ENCODE measurements at places on chromosomes 7 and 10.
A peak's percentile ranks its signal among the peaks of the same experiment; 100 is the strongest.

DNA sequence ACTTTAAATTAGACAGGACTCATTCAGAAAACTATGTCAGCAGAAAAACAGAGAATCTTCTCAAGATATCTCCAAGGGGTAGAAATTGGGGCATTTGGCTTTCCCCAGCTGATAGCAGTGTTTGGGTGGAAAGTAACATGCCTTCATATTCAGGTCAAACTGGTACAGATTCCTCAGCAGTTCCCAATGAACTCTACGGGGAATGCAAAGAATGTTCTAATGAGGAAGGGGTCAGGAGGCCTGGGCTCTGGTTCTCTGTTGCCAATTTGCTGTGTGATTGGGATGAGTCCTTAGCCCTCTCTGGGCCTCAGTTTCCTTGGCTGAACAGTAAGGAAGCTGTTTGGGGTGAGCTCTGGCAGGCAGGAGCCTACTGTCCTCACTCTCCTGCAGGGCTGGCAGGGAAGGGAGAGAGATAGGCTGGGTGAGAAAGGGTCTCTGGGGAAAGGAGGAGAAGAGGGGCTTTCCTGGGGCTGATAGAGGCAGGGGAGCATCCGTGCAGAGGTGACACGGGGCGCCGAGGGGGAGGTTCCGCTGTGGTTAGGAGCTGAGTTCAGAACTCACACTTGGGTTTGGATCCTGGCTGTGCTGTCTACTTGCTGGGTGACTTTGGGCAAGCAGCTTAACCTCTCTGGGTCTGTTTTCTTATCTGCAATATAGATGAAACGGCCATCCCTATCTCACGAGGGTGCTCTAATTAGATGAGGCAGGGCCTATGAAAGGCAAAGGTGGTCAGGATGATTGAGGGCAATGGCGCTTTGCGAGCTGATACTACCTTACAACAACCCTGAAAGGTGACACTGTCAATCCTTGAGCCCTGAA, 45.1 kb downstream of the SPOCK2 start:
- DNase-seq: peak; percentile 51

GRCh38 chr10:19788902-19789301, 27.3 kb upstream of the PLXDC2 start:
- DNase-seq: peak; percentile 24

DNA sequence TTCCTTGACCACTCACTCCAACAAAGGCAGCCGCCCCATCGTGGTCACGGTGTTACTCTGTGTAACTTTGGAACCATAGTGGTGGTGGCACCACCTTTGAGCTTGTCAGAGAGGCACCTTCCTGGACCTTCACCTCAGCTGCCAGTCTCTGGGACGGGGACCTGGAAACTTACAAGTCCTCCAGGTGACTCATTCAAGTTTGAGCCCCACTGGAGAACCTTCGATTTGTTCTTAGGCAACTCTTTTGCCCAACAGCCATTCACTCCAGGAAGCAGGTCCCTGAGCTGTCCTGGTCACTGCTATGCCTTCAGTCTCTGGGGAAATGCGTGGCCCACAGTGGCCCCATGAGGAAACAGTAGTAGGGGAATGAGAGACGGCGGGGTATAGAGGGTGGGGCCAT, 17.2 kb downstream of the STX1A start:
- DNase-seq: no peak

GRCh38 chr10:104342941-104343411, 4.7 kb upstream of the ITPRIP start:
- no peak for DNase-seq

DNA sequence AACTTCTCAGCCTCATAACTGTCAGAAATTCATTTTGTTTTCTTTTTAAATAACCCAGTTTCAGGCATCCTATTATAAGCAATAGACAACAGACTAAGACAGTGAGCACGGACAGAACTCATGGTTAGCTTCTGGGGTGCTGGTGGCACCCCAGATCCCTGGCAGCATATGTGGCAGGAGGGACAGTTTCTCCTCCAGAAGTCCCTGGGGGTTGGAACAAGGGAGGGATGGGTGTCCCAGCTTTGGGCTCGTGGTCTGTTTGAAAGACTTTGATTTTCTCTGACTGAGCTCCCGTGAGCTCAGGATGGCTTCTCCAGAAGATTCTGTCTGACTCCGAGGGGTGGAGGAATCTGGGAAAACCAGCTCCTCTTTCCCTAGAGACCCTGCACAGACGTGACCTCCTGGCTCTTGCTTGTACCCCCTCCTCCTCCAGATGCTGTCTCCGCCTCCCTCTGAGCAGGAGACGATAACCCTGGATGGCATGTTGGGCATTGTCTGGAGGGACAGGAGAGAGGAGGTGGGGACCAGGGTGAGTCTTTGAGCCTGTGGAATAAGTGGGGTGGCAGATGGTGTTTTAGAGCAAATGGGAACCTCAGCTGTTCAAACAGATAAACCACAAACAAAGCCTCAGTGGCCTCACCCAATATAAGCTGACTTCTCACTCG, 421.1 kb downstream of the GLRX3 start:
- no peak for DNase-seq

- DNase-seq: no peak
Measured at GRCh38 chr10:112927980-112928379, 22.1 kb upstream of the TCF7L2 start.

GRCh38 chr10:74814797-74815196, 11.6 kb upstream of the KAT6B start:
- DNase-seq: no peak

GRCh38 chr10:53841483-53842145, 959.4 kb downstream of the PCDH15 start:
- DNase-seq: no peak

DNA sequence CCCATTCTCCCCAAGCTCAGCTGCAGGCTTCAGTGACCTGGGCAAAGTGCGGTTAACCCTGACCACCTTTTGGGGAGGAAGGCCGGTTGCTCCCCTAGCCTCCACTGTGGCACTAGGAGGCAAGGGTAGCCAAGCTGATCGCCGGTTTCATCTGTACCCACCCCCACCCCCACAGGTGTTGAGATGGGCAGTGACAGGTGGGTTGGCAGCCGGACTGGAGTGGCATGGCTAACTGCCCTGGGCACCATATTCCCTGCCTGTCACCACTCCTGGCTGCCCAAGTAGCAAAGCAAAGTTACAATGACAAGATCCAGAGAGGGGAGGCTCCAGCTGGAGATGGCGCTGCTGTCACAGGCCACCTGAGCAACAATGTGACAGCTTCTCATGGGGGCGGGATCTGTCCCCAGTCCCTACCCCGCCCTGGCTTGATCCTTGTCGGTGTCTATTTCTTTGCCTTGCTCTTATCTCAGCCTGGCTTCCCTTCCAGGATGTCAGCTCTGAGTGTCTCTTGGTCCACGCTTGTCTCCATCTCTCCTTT, 27.0 kb upstream of the BMS1 start:
- DNase-seq: no peak

GRCh38 chr7:110922906-110923305, 168.0 kb upstream of the LRRN3 start:
- DNase-seq: peak; percentile 50

DNA sequence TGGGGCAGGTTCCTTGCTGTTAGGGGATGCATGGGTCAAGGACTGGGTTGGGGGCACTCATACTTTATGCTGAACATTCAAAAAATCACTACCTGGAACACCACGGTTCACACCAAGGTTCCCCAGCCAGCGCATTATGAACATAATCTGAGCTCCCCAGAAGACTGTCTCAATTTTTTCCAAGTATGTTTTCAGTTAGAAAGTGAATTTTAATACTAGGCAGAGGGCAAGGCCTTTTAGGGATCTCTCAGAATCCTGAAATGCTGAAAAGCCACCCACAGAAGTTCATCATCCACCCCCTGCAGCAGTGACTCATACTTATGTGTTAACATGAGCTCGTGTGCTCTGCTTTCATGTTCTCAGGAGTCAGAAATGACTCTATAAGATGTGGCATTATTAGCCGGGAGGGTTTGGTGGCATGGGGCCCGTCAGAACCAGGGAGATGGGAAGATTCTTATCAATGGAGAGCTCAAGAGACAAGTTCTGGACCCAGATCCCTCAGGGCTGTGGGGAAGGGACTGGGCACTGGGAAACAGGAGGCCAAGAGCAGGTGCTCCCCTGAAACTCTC, 185.2 kb upstream of the ITGB1 start:
- peak; percentile 61 for DNase-seq

- DNase-seq: no peak
Measured at GRCh38 chr7:31954500-31954899, 115.7 kb downstream of the PDE1C start.

DNA sequence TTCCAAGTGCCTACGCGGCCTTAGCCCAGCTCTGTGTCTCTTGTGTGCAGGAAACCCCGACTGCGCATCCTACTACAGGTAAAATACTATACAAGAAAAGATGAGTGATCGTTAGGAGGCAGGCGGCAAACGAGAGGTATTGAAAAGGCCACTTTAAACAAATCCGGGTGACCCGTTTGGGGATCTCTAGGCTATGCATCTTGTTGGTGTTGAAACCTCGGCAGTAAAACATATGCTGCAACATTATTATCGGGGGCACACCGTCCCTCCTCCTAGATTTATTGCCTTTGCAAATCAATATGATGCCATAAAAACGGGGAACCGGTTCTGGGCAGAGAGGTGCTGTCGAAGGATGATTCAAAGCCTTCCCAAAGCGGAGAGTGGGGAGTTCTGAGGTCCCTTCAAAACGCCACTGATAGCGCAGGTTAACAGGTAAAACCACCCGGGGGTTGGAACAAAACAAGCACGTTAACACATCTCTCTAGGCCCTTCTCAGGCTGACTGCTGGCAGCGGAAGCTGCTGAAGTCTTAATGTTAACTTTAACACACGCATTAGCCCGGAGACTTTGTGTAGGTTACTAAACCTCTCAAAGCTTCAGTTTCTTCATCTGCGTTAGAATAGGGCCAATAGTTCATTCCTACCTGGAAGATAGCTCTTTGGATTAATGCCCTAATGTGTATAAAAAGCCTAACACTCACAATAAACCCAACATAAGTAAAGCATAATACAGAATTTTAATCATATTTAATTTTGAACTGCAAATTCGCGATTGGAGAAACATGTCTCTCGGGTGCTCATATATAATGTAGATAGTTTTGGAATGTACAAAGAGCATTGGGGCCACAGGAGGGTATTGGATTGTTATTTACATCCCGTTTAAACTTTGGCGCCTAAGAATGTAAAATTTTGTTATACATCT, 2.6 kb upstream of the TBX20 start:
- peak; percentile 8 for DNase-seq

All from astrocyte of the hippocampus (primary cell).